CD8-positive, alpha-beta memory T cell (primary cell): ENCODE measurements at places on chromosomes 1 and 21. TPM values are rescaled to one million over a fixed set of nuclear protein-coding genes. Genes with fewer than 3 reads are reported as not detected.

GRCh38 chr1:244326757-244327156 is 125.0 kb downstream of the ADSS2 start:
- peaks cover 24% of the 10 kb centered on the region for H3K4me1 ChIP-seq
- no peak overlapping the region for H3K27ac ChIP-seq
- no peak for DNase-seq

GRCh38 chr1:5765997-5766913 is 226.0 kb downstream of the NPHP4 start:
- H3K36me3 ChIP-seq: no peaks in the 10 kb centered on the region
- H3K27ac ChIP-seq: no peak overlapping the region
- H3K4me3 ChIP-seq: no peak overlapping the region

- no peaks in the 10 kb centered on the region for H3K36me3 ChIP-seq
- H3K27me3 ChIP-seq: peaks cover 3% of the 10 kb centered on the region
- H3K27ac ChIP-seq: no peak overlapping the region
- H3K4me1 ChIP-seq: no peaks in the 10 kb centered on the region
These were observed 93.5 kb downstream of the SIK1 start for GRCh38 chr21:43333298-43334062.

GRCh38 chr1:27233667-27234048 is 774 bp upstream of the WDTC1 start:
- H3K27ac ChIP-seq: peak overlapping the region; percentile 90
- H3K27me3 ChIP-seq: no peaks in the 10 kb centered on the region
- H3K4me3 ChIP-seq: peak overlapping the region; percentile 63
- peaks cover 25% of the 10 kb centered on the region for H3K4me1 ChIP-seq

- no peaks in the 10 kb centered on the region for H3K4me1 ChIP-seq
- H3K36me3 ChIP-seq: no peaks in the 10 kb centered on the region
- peaks cover 8% of the 10 kb centered on the region for H3K27me3 ChIP-seq
- DNase-seq: no peak
- no peak overlapping the region for H3K27ac ChIP-seq
These were observed 2.5 kb downstream of the SLC26A9 start for GRCh38 chr1:205940710-205941109.

- DNase-seq: no peak
- no peak overlapping the region for H3K4me3 ChIP-seq
- no peaks in the 10 kb centered on the region for H3K36me3 ChIP-seq
- no peak overlapping the region for H3K27ac ChIP-seq
- peaks cover 6% of the 10 kb centered on the region for H3K4me1 ChIP-seq
- H3K27me3 ChIP-seq: no peaks in the 10 kb centered on the region
These were observed 1.5 kb downstream of the DENND2C start for GRCh38 chr1:114668373-114668772.

DNA sequence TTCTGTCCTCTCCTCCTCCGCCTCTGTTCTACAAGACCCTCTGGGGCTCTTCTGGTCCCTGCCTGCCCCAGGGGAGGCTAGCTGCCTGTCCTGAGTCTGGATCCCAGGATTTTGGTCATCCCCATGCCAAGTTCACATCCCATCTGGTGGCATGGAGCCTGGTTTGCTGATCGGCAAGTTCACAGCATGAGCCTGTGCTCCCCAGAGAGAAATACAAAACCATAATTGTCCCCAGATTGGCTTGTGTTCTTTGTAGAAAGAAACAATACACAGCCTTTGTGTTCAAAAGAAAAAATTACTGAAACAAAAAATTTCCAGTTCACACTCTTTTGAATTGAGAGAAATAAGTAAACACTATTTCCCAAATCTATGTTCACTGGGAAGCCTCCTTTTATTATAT is 149.4 kb upstream of the ZC3H12A start:
- no peak overlapping the region for H3K27ac ChIP-seq
- H3K4me3 ChIP-seq: no peak overlapping the region
- peaks cover 9% of the 10 kb centered on the region for H3K27me3 ChIP-seq
- no peaks in the 10 kb centered on the region for H3K4me1 ChIP-seq

DNA sequence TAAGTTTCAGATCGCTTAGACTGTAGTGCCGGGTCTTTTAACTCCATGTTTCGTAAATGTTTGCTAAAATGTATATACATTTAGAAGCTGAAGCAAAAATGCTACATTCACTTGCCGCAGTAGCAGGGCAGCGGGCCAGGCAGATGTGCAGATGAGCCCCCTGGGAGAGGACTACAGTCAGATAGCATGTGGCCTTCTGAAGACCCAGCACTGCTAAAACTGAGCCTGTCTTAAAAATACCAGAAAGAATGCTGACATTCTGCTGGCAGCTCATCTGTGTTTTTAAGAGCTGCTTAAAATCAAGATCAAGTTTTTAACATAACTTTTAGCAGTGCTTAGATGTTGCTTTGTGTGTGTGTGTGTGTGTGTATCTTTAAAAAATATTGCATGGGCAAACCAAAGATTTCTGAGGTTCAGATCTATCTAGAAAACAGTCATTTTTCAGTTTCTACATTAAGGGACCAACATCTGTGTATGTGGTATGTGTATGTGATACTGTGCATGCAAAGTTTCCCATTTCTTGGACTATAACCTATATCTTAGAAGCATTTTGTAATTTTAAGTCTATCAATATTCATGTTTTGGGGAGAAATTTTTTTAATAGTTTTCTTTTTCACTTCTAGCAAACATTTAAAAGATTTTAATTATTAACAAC is 31.7 kb downstream of the CHRM3 start:
- H3K4me1 ChIP-seq: no peaks in the 10 kb centered on the region
- no peak overlapping the region for H3K27ac ChIP-seq
- H3K4me3 ChIP-seq: no peak overlapping the region
- no peaks in the 10 kb centered on the region for H3K27me3 ChIP-seq
- H3K36me3 ChIP-seq: no peaks in the 10 kb centered on the region

DNA sequence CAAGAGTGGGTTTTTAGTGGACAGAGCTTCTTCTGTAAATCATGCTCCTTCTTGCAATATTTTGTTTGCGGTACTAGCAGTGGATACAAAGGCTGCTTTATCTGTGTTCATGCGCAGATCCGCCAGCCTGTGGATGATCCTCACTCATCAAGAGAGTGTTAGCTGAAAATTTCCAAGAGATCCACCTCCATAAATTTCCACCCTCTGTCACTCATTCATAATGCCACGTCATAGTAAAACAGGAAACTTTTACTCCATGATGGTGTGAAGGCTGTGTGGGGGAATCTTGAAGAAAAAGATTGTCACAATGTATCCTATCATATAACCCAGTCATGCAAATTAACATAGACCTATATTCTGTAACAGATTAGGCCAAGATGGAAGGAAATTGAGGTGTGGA is 4.4 kb upstream of the MAPKAPK2 start:
- H3K27me3 ChIP-seq: no peaks in the 10 kb centered on the region
- H3K4me3 ChIP-seq: no peak overlapping the region
- no peaks in the 10 kb centered on the region for H3K36me3 ChIP-seq
- no peak for DNase-seq

DNA sequence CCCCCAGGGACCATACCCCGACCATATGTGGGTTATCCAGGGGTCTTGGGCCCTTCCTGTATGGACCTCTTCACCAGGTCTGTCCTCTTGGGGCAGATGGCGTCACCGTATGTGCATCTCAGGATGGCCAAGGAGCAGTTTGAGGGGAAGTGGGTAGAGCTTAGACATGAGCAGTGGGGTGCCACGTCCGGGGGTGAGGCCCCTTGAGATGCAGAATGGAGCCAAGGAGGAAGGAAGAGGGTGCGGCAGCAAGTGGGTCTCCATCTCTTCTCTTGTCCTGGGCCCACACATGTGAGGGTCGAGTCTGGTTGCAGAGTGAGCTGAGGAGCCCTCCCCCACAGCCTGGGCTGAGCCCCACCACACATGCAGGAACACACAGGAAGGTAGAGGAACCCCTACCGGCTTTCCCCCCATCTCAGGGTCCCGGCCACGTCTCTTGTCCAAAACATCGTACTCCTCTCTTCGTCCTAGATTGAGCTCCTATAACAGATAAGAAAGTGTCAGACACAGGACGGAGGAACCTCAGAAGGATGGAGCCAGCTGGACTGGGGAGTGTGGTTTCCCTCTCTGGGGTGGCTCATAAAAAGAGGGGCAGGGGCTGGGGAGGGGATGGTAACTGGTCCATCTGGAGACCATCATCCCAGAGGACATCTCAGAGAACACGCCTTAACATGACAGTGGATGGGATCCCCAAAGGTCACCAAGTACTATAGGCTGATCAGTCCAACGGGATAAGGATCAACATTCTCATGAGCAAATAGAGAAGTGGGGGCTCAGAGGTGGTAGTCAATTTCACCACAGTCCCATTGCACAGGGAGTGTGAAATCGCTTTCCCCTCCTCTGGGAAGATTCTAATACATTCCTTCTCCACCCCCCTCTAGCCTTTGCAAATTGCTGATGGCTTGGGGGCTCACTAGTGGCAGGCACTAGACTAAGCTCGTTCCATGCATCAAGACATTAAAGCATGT is 79.9 kb downstream of the CD247 start:
- no peak for DNase-seq
- H3K4me3 ChIP-seq: peak overlapping the region; percentile 19

- no peak for DNase-seq
- H3K4me1 ChIP-seq: no peaks in the 10 kb centered on the region
- H3K27me3 ChIP-seq: no peaks in the 10 kb centered on the region
- H3K36me3 ChIP-seq: no peaks in the 10 kb centered on the region
- H3K27ac ChIP-seq: no peak overlapping the region
These were observed 446.0 kb upstream of the ZRANB2 start for GRCh38 chr1:71526824-71527223.

GRCh38 chr1:227197064-227197463 is 121.2 kb downstream of the CDC42BPA start:
- no peak for DNase-seq
- H3K4me3 ChIP-seq: no peak overlapping the region
- no peaks in the 10 kb centered on the region for H3K27me3 ChIP-seq
- H3K36me3 ChIP-seq: no peaks in the 10 kb centered on the region
- H3K27ac ChIP-seq: no peak overlapping the region
- no peaks in the 10 kb centered on the region for H3K4me1 ChIP-seq

GRCh38 chr21:34046917-34047316 is 26.5 kb upstream of the MRPS6 start:
- H3K4me3 ChIP-seq: no peak overlapping the region
- no peak for DNase-seq
- H3K27me3 ChIP-seq: no peaks in the 10 kb centered on the region
- no peak overlapping the region for H3K27ac ChIP-seq
- no peaks in the 10 kb centered on the region for H3K36me3 ChIP-seq

DNA sequence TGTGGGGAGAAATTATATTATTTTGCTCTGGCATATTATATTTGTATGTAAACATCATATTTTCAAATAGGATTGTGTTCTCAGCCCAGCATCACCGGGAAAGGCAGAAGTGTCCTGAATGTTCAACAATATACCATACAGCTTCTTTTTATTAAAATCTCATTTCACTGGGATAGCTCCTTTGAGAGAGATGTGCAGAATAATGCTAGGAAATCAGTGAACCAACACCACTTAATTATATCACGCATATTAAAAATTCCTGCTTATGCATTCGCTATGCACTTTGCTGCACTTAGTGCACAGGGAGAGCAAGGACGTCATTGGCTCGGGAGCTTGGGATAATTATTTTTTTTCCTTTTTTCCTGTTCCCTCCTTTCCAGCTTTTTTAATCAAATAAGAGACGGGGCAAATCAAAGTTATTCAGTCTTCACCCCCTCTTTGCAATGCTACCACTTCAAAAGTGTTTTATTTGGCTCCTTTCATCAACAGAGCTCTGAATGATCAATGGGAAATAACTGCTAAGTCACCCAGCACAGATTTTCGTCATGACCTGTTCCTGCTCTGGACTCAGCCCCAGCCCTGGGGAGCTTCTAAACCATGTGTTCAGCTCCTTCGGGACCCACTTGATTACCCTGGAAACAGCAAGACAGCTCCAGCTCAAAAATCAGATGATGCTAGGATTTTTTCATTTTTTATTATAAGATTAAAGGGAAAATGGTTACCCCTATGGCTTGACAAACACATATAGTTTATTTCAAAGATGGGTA is 165.5 kb upstream of the DUSP10 start:
- H3K36me3 ChIP-seq: no peaks in the 10 kb centered on the region
- no peak overlapping the region for H3K4me3 ChIP-seq
- no peaks in the 10 kb centered on the region for H3K4me1 ChIP-seq
- H3K27ac ChIP-seq: no peak overlapping the region
- no peaks in the 10 kb centered on the region for H3K27me3 ChIP-seq
- DNase-seq: no peak

- peaks cover 8% of the 10 kb centered on the region for H3K4me1 ChIP-seq
- H3K27ac ChIP-seq: no peak overlapping the region
These were observed 19.5 kb downstream of the KIF17 start for GRCh38 chr1:20698195-20698910.

DNA sequence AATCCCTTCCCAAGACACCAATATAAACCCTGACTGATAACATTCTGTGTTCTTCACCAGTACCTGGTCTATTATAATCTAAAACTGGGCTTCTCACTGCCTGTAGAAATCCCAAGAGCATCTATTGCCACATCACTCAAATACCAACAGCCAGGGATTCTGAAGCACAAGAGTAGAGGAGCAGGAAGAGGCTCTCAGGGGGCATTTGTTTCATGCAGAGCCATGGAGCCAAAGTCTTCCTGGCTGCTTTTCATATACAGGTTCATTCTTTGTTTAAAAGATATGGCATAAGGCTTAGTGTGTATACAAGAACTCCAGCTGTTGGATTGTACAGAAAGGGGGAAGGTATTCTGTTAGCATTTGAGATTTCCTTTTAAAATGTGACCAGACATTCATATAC is 38.2 kb upstream of the USH2A start:
- no peaks in the 10 kb centered on the region for H3K4me1 ChIP-seq
- DNase-seq: no peak
- no peaks in the 10 kb centered on the region for H3K36me3 ChIP-seq
- no peak overlapping the region for H3K4me3 ChIP-seq

GRCh38 chr1:17472814-17473213 is 33.3 kb upstream of the RCC2 start:
- H3K4me1 ChIP-seq: no peaks in the 10 kb centered on the region
- no peak overlapping the region for H3K27ac ChIP-seq
- H3K4me3 ChIP-seq: no peak overlapping the region
- no peaks in the 10 kb centered on the region for H3K27me3 ChIP-seq

DNA sequence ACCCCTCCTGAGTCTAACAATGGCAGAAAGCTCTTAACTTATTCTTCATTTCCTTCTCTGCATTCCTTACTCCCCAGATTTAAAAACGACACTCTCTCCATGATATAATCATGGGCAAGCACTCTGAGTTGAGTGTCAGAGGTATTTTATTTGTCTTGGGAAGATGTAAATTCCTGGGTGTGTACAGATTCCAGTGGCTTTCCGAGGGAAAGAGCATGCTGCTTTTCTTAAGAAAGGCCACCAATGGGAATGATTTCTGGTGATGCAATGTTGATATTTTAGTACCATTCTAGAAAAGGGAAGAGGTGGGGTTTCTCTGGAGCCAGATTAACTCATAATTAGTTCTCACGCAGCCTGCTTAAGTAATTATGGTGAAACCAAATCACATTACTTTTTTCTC is 47.8 kb upstream of the BTG3 start:
- no peak overlapping the region for H3K4me3 ChIP-seq
- no peaks in the 10 kb centered on the region for H3K27me3 ChIP-seq
- H3K36me3 ChIP-seq: no peaks in the 10 kb centered on the region
- H3K27ac ChIP-seq: no peak overlapping the region
- DNase-seq: no peak

Gene LCE1E
- not detected for total RNA-seq

Gene PODN
- not detected for total RNA-seq

Gene INSRR
- 0.07 TPM for total RNA-seq

Gene FCGR1A
- total RNA-seq: not detected

Gene LCK
- 288 TPM for total RNA-seq

Gene TRABD2B
- total RNA-seq: not detected

Gene EDARADD
- total RNA-seq: 24.6 TPM

Gene LYST
- 79.9 TPM for total RNA-seq

Gene CELA3B
- not detected for total RNA-seq

Gene MROH7
- not detected for total RNA-seq

Gene TMCO4
- total RNA-seq: 16.5 TPM
